Activated B cell treated with CpG ODN at 0.5 μM for 24 hours (primary cell): ENCODE measurements at places on chromosomes 16 and 17.

DNA sequence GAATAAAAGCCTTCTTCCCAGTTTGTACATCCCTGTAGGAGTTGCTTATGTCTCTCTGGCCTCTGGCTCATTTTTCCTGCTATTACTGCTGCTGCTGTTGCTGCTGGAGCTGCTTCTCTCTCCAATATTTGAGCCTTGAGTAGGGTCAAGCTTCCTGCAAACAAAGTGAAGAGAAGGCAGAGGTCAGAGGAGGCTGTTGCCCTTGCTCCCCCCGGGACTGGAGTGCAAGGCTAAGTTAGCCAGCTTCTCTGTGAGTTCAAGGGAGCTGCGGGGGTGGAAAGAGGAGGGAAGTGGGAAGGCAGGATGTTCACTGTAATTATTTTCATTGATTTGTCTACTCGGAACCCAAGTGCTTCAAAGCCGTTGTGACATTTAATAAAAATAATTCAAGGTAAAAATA lies 77.0 kb upstream of the TMEM132E start:
- DNase-seq: no peak

DNA sequence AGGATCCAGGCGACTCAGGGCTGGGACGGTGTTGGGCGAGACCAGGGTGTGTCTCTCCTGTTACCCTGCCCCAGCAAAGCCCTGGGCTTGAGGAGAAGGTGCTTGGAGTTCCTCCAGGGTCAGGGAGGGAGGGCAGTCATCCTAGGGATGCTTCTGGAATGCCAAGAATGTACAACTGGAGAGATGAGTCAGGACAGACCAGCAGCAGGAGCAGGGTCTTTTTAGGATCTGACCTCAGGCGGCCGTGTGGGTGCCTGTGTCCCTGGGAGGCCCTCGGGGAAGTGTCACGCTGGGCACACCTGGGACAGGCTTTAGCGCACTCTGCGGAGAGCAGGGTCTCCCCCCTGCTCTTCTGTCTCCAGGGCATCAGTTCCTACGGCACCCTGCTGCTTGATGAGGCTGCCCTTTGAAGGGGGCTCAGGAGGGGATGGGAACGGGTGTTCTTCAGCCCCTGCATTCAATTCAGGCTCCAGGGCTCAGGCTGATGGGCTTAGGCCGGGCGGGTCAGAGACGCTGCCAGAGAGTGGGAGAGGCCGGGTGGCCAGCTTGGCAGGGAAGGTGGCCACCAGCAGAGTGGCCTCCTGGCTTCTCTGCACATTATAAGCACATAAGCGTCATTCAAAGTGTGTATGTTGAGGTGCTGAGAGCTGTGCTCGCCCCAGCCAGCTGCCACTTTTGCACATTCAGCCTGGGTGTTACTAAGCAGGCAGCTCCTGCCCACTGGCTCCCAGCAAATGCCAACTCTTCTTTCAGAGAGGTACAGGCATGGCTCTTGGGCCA lies 8.4 kb upstream of the MTSS2 start:
- no peak for DNase-seq

- no peak for DNase-seq
Measured at GRCh38 chr17:82041144-82041814, 3.8 kb upstream of the DCXR start.

GRCh38 chr17:29567554-29568330 lies 759 bp upstream of the TP53I13 start:
- DNase-seq: peak; percentile 73

GRCh38 chr16:73058616-73059409 lies 10.9 kb upstream of the ZFHX3 start:
- no peak for DNase-seq
